Suprapubic skin (tissue), 4 donors: ENCODE measurements at places on chromosomes 1 and 21. TPM values are rescaled to one million over a fixed set of nuclear protein-coding genes. Genes with fewer than 3 reads are reported as not detected.

Gene GSTM2
- total RNA-seq = 187 TPM

GRCh38 chr1:80624682-80625081, 1176.1 kb upstream of the ADGRL2 start:
- no peaks in the 10 kb centered on the region for H3K27me3 ChIP-seq
- no peaks in the 10 kb centered on the region for H3K4me1 ChIP-seq
- DNase-seq = no peak

Gene ITLN2
- total RNA-seq = not detected

Gene TRIM63
- total RNA-seq = 1.5 TPM

- H3K27me3 ChIP-seq = no peaks in the 10 kb centered on the region
- DNase-seq = no peak
- no peak overlapping the region for H3K4me3 ChIP-seq
- no peak overlapping the region for H3K27ac ChIP-seq
- H3K36me3 ChIP-seq = no peaks in the 10 kb centered on the region
- no peaks in the 10 kb centered on the region for H3K4me1 ChIP-seq
These were observed 112.9 kb downstream of the DAB1 start for GRCh38 chr1:57311006-57311405.
